ENCODE measurements at places on chromosomes 16 and 17.

- no peak for DNase-seq
Observed at GRCh38 chr17:7816926-7817642, 16.9 kb upstream of the KDM6B start.

DNA sequence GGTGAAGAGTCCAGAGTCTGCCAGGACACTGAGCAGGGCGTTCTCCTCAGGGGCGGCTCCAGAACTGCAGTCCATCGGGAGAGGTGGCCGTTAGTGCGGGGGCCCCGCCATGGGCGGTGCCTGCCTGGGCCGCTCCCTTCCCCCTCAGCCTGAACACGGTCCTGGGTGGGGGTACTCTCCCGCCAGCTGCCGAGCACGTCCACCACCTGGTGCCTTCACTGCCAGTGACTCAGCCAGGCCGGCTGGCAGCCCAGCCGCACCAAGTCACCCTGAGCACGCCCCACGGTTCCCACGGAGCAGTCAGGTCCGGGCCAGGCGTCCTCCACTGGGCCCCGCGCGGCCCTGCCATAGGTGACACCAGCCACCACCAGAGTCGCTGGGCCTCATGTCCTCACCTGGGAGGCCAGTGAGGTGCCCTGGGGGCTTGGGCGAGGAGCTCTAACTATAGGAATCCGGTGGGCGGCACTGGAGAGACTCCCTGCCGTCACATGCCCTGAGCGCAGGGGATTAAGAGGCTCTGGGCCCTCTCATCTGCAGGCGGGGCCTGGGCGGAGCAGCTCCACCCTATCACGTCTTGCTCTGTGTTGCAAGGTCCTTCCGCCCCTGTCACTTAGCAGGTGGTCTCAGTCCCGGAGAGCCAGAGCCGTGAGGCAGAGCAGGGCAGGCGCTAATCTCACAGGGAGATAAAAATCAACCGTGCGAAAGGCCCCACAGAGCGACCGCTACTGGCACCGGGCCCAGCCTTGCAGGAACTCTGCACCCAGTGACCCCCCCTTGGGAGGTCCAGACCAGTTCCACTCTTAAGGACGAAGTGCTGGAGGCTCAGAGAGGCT lies 14.3 kb downstream of the PIEZO1 start:
- no peak for DNase-seq

GRCh38 chr17:8436844-8437171 lies 1.1 kb downstream of the NDEL1 start:
- DNase-seq, result no peak

DNA sequence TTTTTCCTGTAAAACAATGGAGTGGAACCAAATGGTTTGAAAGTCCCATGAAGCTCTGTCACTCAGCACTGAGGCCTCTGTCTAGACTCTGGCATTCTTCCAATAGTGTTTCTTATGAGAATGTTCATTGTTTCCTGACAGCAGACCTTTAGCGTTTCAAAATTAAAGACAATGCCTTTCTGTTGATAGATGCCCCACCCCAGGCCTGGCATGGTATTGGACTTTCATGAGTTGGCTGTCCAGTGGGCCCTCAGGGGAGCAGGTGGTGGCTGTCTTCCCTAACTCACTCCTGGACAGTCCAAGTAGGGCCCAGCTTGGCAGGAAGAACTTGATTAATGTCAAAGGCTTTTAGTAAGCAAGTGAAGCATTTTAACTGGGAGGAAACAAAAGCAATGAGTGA lies 186.5 kb upstream of the CCL2 start:
- DNase-seq, result no peak

- DNase-seq, result no peak
Observed at GRCh38 chr16:71762186-71762585, 37.7 kb upstream of the PHLPP2 start.

- DNase-seq, result no peak
Observed at GRCh38 chr17:19262650-19263631, 25.8 kb downstream of the EPN2 start.

GRCh38 chr17:7969433-7969832 lies 33.0 kb upstream of the GUCY2D start:
- DNase-seq, result no peak

DNA sequence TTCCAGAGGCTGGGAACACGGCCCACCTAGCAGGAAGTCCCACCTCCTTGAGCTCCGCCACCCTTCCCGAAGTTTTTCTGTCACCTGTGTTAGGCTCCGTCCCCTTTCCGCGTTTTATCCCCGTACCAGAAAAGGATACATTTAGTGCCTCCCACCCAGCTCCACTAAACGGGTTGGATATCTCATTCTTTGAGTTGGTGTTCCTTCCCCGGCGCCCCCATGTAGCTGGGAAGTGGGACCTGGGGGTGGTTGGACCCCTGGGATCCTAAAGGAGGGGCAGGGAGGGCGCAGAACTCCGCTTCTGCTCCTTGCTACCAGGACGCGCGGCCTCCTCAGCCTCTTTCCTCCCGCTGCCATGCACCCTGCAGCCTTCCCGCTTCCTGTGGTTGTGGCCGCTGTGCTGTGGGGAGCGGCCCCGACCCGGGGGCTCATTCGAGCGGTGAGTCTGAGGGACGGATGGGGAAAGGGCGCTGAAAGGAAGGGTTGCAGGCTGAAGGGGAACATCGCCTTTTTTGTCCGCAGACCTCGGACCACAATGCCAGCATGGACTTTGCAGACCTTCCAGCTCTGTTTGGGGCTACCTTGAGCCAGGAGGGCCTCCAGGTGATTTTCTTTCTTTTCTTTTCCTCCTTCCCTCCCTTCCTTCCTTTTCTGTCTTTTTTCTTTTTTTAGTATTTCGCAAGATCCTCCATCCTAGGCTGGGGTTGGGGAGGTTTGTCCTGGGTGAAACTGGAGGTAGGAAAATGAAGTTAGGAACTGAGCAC lies 669 bp downstream of the RNF167 start:
- DNase-seq, result peak; percentile 86

- DNase-seq, result no peak
Observed at GRCh38 chr16:12193692-12194091, 217.2 kb downstream of the SNX29 start.

- no peak for DNase-seq
Observed at GRCh38 chr16:23324727-23325126, 22.6 kb downstream of the SCNN1B start.

GRCh38 chr16:49473131-49473530 lies 99.5 kb downstream of the C16orf78 start:
- no peak for DNase-seq

GRCh38 chr17:81294512-81295030 lies 536 bp downstream of the SLC38A10 start:
- DNase-seq, result peak; percentile 80

- no peak for DNase-seq
Observed at GRCh38 chr16:18938986-18939385, 12.8 kb upstream of the SMG1 start.

DNA sequence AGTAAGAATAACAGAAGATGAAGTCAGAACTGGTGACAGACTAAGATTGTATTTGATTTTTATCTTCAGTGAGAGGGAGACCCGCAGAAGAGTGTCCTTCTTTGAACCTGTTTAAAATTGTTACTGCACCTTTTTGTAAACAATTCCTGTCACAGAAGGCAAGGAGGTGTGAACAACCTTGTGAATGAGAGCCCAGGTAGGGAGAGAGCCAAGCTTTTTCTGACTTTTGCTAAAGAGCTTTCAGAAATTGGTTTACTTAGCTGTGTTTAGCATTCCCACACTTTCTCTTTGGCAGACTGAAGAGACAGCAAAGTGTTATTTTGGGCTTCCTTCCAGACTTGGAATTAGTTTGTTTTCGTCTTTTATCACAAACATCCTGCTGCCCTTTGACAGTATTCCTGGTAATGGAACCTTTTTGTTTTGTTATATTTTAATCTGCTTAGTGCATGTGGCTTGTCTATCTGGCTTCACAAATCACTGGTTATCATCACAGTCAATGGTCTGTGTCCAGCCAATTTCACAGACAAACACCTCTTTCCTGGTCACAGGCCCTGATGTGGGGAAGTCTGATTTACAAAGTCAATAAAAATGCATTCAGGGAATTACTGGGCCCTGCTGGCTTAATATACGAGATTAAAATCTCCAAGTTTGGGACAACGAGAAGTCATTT lies 85.7 kb upstream of the HS3ST2 start:
- DNase-seq, result no peak

- DNase-seq, result no peak
Observed at GRCh38 chr17:17435323-17435722, 41.5 kb upstream of the MED9 start.

DNA sequence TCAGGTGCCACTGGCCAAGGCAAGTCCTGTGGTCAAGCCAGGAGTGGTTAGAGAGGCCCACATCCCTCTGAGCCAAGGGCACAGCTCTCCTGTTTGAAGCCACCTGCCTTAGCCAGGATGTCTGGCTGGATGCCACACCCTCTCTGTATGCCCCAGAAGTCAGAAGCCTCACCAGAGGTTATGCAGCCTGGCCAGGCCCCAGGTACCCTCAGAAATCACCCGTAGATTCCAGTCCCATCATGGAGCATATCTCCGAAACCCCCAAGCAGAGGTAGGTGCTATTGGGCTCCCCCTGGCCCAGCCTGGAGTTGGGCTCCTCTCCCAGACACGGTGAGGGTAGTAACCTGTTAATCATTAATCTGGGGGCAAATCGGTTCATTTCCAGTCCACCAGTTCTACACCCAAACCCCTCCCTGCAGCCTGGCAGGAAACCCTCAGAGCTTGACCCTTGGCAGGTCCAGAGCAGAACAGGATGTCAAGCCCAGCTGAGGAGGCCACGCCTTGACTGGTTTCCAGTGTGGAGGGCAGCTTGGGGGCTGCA lies 60.6 kb upstream of the TMEM97 start:
- no peak for DNase-seq

- no peak for DNase-seq
Observed at GRCh38 chr16:27339180-27339579, 25.4 kb downstream of the IL4R start.

DNA sequence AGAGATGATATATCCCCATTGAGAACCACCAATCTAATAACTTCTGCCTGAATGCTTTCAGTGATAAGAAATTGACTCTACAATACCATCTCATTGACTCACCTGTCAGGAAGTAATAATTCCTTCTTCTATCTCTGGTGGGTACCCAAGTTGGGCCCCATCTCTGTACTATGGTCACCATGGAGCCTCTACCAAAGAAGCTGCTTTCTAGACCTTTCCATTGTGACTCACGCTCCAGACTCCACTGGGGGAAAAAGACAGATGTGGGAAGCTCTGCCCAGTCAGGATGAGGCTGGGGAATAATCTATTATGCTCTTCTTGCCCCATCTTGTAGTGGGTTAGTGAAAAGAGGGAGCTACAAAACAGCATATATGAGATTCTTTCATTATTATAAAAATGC lies 100.4 kb downstream of the COPRS start:
- DNase-seq, result no peak

GRCh38 chr17:28645576-28645939 lies 600 bp upstream of the BLTP2 start:
- DNase-seq, result no peak

DNA sequence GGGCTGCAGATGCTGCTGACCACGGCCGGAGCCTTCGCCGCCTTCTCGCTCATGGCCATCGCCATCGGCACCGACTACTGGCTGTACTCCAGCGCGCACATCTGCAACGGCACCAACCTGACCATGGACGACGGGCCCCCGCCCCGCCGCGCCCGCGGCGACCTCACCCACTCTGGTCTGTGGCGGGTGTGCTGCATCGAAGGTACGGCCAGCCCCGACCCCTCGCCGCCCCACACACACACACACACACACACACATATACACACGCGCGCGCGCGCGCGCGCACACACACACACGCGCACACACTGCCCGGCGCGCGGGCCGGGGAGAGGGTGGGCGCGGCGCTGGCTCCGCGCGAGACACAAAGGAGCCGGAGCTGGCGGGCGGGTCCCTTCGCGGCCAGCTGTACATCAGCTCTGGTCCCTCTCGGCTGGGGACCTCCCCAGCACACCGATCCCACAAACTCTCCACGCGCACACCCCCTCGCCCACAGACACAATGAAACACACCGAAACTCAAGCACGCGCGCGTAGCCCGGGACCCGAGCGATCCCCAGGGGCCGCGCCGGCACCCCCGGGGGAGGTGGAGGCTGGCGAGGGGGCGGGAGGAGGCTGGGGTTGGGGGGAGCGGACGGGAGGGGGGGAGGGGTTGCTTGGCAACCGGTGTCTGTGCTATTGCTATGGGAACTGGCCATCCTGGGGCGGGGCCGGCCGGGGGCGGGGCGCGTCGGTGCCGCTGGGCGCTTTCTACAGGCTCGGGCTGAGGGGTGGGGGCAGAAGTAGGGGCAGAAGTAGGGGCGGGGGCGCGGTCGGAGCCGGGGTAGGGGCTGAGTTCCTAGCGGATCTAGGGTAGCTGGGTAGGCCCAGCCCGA lies 658 bp downstream of the CACNG4 start:
- peak; percentile 72 for DNase-seq

DNA sequence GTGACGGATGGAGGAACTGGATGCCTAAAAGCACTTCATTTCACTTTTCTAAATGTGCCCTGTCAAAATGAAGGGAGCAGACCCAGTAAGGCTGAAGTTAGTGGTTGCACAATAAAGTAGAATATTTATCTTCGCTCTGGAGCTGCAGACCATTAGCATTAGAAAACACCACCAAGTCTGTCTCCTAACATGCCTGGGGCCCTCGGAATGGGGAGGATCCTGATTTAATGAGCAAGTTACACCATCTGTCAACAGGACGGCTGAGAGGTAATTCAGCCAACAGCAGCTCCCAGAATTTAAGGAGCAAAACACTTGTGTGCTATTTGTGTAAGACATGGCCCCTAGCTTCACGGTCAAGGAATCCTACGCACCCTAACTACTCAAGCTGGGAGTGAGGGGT lies 22.3 kb downstream of the CA10 start:
- DNase-seq, result no peak

DNA sequence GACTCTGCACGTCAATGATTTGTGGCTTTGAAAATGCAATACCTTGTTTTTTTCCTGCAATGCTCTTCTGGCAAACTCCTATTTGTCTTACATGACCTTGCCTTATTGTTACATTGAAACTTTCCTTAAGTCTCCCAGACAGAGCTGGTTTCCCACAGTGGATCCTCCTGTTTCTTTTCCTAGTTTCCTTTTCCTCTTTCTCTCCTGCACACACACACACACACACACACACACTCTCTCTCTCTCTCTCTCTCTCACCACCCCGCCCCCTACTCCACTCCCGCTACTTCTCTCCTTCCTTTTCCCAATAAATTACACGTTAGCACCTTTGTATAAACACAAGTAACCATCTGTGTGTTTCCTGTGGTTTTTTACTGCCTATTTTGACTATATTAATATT lies 2.3 kb downstream of the ORC6 start:
- DNase-seq, result peak; percentile 37

GRCh38 chr17:60107526-60108257 lies 29.0 kb upstream of the HEATR6 start:
- peak; percentile 44 for DNase-seq

- no peak for DNase-seq
Observed at GRCh38 chr16:54175552-54176375, 110.8 kb downstream of the IRX3 start.

GRCh38 chr16:70778901-70779309 lies 22.1 kb downstream of the VAC14 start:
- no peak for DNase-seq

- no peak for DNase-seq
Observed at GRCh38 chr16:26863931-26864330, 202.8 kb upstream of the C16orf82 start.

GRCh38 chr17:74526681-74527080 lies 4.6 kb downstream of the CD300LB start:
- DNase-seq, result no peak
